Bronchus fibroblast of lung (primary cell): ENCODE measurements at places on chromosomes 13 and 19. TPM values are rescaled to one million over a fixed set of nuclear protein-coding genes. Genes with fewer than 3 reads are reported as not detected.

The NTN5 gene
- total RNA-seq: 0.34 TPM in 1 of 2 replicates, not detected in the other

The MAG gene
- not detected in 2 replicates for total RNA-seq

The TRIP10 gene
- total RNA-seq: 50.3 and 51.9 TPM in 2 replicates

The COX6B1 gene
- 752 and 847 TPM in 2 replicates for total RNA-seq
